ENCODE measurements at places on chromosomes 1 and 21.

DNA sequence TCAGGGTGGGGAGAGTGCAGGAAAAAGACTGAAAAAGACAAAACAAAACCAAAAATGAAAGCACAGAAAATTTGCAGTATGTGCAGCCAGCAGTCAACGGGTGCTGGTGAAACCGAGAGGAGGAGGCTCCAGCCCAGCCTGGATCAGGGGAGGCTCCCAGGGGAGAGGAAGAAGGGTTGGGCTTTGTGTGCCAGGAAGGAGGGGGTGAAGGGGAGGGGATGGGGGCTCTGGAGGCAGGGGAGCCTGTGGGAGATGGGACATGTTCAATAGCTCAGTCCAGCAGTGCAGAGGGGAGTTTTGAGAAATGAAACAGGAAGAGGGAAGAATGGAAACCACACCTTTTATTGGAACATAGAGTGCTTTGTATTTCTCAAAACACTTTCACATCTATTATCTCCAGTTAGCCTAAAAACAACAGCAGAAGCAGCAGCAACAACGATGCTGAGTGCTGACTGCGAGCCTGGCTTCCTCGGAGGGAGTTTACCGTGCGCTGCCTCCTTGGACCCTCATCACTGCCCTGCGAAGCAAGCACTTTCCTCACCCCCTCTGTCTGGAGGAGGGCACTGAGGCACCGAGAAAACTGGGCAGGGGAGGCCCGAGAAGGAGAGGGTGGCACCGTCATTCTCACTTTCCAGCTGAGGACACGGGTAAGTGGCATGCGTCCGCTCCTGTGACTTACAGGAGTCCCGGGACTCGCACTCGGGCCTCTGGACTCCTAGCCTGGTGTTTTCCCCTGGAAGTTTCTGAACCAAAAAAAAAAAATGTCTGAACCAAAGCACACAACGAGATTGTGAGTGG, 62.9 kb downstream of the MDM4 start:
- no peak for DNase-seq

GRCh38 chr1:220516722-220517042, 11.3 kb upstream of the MARK1 start:
- DNase-seq = no peak

GRCh38 chr1:174519844-174520243, 72.1 kb downstream of the GPR52 start:
- DNase-seq = no peak

- DNase-seq = no peak
Observed at GRCh38 chr1:203063287-203063686, 22.5 kb downstream of the MYOG start.

GRCh38 chr1:43358121-43358745, 548 bp upstream of the CDC20 start:
- DNase-seq = no peak

DNA sequence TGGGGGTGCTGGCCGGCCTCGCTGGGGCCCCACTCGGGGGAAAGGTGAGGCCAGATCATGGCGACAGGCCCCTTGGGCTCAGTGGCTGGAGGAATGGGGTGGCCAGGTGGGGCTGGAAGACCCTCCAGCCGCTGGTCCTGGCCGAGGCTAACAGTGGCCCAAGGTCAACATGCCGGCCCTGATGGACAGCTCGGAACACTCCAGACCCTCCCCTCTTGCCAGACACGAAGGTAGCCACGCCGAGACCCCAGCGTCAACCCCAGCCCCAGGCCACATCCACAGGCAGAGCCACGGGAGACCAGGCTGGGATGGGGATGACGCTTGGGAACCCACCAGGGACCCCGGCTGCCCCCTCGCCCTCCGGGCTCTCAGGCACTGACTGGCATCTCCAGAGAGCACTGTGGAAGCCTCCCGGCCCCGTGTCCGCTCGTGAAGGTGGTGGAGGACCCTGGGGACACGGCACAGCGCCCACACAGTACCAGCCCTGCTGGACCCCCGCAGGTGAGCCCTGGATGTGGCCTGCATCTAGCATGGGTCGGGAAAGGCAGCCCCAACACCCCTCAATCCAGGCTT, 905 bp upstream of the C1QTNF12 start:
- DNase-seq = no peak

DNA sequence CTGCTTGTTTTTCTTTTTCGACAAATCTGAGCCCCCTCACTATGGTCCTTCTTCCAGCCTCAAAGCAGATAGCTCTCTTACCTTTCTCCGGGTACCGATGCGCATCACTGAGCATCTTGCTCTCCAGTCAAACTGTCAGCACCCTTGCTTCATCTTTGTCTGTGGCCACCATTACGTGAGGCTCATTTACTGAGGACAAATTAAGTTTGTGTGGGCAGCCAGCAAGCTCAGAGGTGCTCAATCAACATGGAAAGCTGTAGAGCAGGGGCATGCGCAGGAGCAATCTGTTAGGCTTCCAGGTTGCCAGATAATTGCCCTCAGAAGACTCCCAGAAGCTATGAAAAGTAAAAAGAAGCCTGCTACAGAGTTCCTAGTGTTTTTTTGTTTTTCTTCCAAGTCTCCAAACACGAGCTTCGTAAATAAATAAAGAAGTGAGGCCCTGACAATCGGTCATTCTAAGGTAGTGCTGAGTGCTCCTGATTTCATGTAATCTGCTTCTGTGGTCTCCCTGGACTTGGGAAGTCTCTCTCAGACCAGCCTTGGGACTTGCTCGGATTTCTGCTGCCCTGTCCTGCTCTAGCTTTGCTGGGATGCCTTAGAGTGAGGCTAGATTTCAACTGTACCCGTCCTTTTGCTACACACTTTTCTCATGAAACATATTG, 1.8 kb downstream of the C1orf53 start:
- DNase-seq = no peak

- DNase-seq = no peak
Observed at GRCh38 chr1:107529511-107530149, 388.8 kb downstream of the NTNG1 start.

GRCh38 chr1:240649733-240650721, 38.1 kb upstream of the GREM2 start:
- no peak for DNase-seq

DNA sequence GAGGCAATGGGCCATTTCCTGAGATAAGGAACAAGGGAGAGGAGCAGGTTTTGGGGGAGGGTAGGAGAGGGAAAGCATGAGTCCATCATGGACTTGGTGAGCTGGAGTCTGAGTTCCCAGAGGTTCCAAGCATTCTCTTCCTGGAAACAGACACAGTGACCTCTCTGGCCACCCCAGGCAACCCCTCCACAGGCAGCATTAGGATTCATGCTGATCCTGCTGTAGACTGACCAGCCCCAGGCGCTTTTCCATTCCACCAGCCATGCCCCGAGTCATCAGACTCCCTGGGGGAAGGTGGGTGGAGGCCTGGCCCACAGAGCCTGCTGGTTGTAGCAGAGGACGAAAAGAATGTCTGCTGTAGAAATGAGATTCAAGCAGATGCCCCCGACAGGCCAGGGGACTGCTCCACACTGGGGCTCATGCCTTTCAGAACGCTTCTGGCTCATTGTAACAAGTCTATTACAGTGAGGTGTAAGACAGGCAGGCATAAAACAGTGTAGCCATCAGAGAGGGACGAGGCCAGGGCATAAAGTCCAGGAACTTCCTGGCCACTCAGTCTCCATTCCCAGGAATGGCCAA, 52.2 kb downstream of the KCND3 start:
- DNase-seq = no peak

DNA sequence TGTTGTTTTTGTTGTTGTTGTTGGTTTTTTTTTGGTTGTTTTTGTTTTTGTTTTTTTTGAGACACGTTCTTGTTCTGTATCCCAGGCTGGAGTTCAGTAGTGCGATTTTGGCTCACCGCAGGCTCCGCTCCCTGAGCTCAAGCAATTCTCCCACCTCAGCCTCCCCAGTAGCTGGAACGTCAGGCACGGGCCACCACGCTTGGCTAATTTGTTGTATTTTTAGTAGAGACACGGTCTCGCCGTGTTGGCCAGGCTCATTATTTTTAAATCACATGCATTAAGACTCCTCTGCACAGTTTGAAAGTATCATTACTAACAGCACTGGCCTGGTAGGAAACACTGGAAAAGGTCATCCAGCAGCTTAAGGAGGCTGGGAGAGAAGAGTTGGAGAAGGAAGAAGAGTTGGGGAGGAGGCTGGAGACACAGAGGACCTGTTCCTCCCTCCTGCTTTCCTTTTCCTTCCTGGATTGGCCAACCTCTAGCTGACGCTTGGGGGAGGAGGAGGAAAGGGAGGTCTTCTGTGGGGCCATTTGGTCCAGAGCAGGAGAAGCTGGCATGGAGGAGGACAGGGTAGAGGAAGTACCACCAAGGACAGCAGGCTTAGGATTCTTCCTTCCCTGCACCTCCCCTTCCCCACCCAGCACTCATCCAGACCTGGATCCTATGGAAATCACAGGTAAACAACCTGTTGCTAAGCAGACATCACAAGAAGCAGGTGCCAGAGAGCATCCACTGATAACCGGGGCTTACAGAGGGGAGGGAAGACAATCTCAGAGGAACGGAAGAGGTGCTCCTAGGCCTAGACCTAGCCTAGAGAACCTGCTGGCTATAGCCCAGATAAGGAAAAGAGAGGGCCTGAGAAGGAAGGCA, 71.9 kb upstream of the GOLT1A start:
- no peak for DNase-seq

GRCh38 chr1:66585002-66585401, 51.0 kb downstream of the SGIP1 start:
- DNase-seq = no peak

GRCh38 chr1:231442735-231443134, 20.6 kb upstream of the EGLN1 start:
- no peak for DNase-seq

- no peak for DNase-seq
Observed at GRCh38 chr1:84830136-84830535, 62.9 kb downstream of the LPAR3 start.

DNA sequence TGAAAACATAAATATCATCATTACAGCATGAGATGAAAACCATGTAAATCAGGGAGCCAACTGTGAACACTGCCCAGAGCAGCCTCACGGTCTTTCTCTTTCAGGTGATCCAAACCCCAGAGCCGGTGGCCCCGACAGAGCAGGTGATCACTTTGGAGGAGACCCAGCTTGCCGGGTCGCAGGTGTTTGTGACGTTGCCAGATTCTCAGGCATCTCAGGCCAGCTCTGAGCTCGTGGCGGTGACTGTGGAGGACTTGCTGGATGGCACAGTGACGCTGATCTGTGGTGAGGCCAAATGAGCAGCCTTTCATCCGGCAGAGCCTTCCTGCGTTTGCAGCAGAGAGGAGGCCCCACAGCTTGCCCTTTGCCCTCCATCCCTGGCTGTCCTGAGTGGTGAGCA, 37.2 kb upstream of the EPHA8 start:
- no peak for DNase-seq

DNA sequence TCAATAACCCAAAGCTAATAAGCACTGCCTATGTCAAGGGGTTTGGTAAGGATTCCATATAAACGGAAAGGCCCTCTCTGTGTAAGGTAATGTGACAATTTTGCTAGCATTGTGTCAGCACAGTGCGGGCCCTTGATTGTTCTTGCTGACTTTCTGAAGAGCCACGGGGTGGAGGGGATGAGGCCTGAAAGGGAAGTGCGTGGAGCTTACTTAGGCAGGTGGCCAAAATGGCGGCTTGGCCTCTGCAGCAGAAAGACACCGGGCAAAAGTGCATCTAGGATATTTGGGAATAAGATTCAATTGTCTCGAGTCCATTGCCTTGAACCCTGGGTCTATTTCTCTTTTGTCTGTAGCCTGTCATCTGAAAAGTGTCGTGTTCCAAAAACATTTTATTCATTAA, 114.3 kb downstream of the TGFB2 start:
- no peak for DNase-seq

- DNase-seq = no peak
Observed at GRCh38 chr1:77413541-77414335, 131.9 kb downstream of the AK5 start.

- DNase-seq = no peak
Observed at GRCh38 chr21:45032332-45032731, 42.0 kb upstream of the ADARB1 start.

DNA sequence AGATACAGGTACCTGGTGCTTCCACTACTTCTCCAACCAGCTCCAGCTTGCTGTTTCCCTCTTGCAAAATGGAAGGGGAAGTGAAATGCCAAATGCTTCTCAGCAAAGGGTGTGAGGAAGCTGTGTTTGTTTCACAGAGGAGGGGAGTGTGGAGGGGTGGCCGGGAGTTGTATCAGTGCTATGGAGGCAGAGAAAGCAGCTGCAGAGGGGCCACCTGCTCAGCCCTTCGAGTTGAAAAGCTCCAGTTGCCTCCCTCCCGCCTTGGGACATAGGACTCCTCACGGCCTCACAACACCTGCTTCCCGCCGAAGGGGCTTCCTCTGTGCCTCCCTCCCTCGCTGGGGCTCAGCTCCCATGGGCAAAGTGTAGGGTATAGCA, 12.1 kb upstream of the LINGO4 start:
- DNase-seq = no peak

- DNase-seq = no peak
Observed at GRCh38 chr1:202616355-202616915, 93.8 kb downstream of the SYT2 start.

DNA sequence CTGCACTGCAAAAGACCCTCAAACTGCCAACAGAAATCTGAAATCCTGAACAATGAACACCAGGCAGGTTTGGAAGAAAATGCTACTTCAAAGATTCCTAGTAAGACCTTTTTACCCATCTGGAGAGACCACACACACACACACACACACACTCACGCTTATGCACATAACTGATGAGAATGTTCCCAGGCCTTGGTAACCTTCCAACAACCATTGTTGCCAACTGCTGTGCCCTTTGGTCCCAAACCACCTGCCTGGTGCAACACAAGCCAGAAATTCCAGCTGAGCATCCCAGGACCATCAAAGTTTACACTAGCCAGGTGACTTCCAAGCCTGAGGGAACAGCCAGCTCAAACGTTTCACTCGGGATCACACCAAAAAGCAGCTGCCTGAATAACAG, 56.9 kb downstream of the SEC16B start:
- no peak for DNase-seq

DNA sequence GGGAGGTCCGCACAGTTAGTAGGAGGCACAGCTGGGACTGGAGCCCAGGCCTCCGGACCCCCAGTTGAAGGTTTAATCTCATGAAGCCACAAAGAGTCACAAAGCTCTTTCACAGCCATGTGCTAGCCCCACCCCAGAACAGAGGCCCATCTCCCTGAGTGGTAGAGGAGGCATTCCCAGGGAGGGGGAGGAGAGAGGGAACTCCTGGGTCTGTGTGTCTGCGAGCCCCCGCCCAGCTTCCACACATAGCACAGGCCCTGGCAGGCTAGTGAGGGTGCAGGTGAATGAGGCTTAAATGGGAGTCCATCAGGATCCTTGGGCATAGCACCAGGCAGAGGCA, 197.8 kb downstream of the MATN1 start:
- no peak for DNase-seq
